KG1 (cell line): ENCODE measurements at places on chromosomes 12 and 14.

DNA sequence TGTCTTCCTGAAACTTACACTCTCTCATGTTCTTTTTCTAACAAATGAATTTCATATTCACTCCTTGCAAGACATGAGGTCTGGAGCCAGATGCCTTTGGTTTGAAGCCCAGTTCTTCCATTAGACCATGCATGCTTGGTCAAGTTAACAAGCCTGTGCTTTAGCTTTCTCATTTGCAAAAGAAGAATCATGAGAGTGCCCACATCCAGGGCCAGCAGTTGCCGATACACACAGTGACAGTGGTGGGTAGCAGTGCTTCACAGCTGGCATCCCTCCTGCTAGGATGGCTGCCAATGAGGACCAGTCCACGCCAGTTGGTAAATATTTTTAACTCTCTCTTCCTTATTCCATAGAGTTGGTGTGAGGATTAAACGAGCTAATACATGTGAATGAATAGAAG lies 163.1 kb downstream of the PHLDA1 start:
- no peak for DNase-seq

- no peak for DNase-seq
Observed at GRCh38 chr12:94872671-94872970, 130.9 kb downstream of the NDUFA12 start.

DNA sequence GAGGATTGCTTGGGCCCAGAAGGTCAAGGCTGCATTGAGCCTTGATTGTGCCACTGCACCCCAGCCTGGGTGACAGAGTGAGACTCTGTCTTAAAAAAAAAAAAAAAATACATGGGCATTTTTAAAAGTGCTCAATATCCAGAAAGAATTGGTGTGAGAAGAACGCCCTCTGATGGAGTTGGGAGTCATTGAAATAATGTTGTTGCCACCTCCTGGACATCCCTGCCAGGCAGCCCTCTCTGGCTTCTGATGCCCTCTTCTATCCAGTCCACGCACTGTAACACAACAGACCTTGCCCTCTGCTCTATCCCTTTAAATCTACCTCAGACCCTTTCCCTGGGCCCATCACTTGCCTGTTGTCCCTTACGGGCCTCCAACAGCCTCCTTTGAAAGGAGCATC lies 4.9 kb downstream of the PTGDR start:
- DNase-seq = peak; percentile 14

DNA sequence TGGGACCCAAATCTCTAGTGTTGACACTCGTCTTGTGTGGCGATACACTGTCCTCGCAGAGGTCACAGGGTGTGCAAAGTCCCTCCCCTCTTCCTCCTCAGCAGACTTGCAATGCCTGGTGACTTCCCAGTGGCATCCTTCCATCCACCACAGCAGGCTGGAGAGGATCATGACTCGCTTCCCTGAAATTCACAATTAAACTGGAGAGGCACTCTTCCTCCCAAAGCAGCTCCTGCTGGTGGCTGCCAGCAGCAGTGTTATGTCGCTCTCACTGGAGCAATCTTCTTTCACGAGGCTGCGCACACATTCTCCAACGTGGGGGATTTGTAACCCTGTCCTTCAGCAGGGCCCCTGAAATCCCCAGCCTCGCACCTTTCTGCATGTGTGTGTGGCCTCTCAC lies 145.2 kb upstream of the TMCC3 start:
- DNase-seq = no peak

DNA sequence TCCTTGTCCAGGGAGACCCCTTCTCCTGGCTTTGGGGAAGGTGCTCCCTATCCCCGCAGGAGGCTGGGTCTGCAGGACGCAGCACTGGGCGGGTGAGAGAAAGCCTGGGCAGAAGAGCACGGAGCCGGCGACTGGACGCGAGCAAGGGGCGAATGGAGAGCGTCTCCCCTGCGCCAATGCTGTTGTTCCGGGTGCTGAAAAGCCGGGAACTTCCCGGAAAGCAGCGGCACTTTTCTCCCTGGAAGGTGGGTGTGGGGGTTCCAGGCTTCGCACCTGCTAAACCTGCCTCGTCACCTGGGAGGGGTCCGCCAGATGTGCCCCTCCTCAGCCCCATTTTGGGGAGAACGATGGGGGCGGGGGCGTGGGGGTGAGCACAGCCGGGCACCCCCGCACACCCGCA lies 417.1 kb upstream of the TMTC1 start:
- no peak for DNase-seq

DNA sequence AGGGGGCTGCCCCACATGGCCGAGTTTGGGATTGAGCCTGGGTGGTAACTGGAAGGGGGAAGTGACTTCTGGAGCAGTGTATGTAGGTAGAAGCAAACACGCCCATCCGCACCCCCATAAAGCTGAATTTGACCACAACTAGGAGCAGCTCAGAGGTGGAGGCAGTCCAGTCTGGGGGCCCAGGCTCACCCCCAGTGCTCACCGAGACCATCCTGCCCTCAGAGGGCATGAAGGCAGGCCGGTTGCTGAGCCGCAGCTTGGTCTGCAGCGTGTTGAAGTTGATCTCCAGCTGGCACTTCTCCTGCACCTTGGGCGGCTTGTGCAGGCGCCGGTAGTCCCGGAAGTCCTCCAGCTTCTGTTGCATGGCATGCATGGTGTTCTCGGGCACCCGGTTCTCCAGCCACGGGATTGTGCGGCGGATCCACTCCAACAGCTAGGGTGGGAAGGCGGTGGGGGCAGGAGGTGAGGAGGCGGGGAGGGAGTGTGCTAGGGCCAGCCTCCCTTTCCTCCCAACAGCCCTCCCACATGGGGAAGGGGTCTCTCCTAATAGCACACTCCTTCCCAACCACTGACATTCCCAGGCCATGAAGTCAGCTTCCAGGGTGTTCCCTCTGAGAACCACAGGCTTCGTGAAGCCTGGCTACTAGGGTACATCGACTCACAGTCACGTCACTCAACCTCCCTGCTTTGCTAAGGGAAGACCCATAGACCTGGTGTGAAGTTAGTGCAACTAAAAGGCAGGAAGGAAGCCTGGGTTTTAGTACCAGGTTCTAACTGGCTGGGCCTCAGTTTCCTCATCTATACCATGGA lies 87.0 kb downstream of the ACTN1 start:
- no peak for DNase-seq

- no peak for DNase-seq
Observed at GRCh38 chr14:58488550-58488949, 61.0 kb downstream of the KIAA0586 start.

- no peak for DNase-seq
Observed at GRCh38 chr12:96398424-96399119, 1.7 kb downstream of the CDK17 start.

- no peak for DNase-seq
Observed at GRCh38 chr14:104140463-104141331, 2.3 kb downstream of the KIF26A start.

DNA sequence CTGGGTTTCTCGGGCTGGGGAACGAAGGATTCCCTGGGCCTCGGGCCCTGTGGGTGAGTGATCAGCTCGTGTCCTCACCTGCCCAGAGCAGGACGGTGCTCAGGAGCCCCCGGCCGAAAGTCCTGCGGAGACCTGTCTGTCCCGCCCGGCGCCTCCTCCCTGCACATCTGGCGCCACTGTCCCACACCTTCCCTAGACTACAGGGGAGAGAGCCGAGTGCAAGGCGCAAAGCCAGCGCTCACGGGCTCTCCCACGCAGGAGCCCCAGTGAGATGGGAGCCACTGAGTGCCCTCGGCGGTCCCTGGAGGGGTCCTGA lies 13.1 kb upstream of the TEX22 start:
- no peak for DNase-seq

GRCh38 chr14:60647081-60647836 lies 2.0 kb downstream of the SIX1 start:
- DNase-seq = no peak

GRCh38 chr14:92863286-92864080 lies 59.5 kb upstream of the CHGA start:
- DNase-seq = no peak

GRCh38 chr14:69358233-69358963 lies 39.7 kb downstream of the ERH start:
- DNase-seq = no peak

DNA sequence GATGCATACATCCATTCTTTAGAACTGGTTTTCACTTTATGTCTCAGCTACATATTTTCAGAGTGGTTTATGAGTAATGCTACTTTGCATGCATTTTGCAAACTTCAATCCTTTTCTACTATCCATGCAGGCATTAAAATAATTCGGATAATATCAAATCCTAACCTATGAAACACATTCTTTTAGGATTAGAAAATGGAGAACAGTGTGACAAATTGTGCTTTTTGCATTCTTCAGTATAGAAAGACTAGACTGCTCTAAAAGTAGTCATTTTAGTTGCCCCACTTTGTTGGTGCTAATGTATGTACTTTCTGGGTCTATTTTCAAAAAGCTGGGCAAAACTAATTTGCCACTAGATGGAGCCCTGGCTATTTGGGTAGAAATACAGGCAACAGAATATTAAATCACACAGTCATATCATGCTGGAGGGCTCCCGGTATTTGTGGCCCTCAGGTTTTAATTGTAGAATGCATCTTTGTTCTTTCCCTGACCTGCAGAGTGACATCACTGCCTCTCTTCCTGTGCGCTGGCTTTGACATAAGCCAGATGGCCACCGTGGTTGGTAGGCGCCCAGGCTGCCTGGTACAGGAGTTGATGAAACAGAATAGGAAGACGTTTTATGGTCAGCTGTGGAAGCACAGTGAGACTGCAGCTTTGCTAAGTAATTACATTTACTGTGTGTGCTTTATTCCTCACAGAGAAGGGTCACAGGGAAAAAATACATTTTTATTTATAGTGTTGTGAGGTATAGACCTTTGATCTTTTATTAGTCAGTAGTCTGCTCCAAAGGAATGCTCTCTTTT lies 28.1 kb downstream of the MSRB3 start:
- peak; percentile 74 for DNase-seq

- DNase-seq = no peak
Observed at GRCh38 chr12:93812626-93813025, 135.5 kb downstream of the CRADD start.
